ENCODE measurements at places on chromosomes 4 and X. TPM values are rescaled to one million over a fixed set of nuclear protein-coding genes. Genes with fewer than 3 reads are reported as not detected.

Gene HDX
- 6.7 TPM for total RNA-seq

Gene NDST3
- not detected for total RNA-seq

Gene ASB12
- 5.7 TPM for total RNA-seq

Gene EGF
- total RNA-seq = 16.9 TPM

Gene NAA10
- total RNA-seq = 47.8 TPM

Gene TLR2
- 7.1 TPM for total RNA-seq

Gene INTU
- 14.8 TPM for total RNA-seq

Gene HS3ST1
- 0.51 TPM for total RNA-seq

Gene PLP1
- total RNA-seq = 84.1 TPM
